ENCODE measurements at places on chromosomes 13 and 19.

DNA sequence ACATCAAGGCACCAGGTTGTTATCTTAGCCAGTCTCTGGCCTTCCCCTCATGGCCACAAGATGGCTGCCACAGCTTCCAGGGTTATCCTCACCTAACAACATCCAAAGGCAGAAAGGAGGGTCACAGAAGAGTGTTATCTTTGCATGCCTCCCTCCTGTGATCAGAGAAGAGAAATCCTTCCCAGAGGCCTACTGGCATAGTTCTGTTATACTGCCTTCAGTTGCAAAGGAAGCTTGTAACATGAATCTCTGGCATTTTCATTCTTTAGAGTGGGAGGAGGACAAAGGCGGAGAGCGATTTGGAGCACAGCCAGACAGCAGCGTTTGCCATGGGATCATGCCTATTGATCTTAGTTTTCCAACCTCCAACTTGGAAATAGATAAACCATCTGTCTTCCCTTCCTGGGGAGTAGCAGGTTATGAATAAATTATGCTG lies 135.7 kb downstream of the DNAJC15 start:
- peak; percentile 38 for DNase-seq

DNA sequence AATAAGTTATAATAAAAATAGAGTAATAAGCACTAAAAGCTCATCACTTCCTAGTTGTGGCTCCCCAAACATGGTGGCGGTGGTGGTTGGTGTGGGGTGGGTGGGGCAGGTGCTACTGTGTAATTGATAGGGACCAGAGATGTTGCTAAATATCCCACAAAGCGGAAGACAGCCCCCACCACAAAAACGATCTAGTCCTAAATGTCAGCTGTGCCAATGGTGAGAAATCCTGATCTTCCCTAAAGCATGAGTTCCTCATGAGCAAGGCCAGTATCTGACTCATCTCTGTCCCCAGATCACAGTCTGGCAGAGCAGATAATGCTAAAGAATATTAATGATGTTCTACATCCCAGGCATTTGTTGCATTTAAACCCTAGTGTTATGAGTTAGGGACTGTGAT lies 1.9 kb upstream of the EDDM13 start:
- no peak for DNase-seq

- no peak for DNase-seq
Measured at GRCh38 chr13:41188584-41188983, 5.8 kb downstream of the KBTBD7 start.

DNA sequence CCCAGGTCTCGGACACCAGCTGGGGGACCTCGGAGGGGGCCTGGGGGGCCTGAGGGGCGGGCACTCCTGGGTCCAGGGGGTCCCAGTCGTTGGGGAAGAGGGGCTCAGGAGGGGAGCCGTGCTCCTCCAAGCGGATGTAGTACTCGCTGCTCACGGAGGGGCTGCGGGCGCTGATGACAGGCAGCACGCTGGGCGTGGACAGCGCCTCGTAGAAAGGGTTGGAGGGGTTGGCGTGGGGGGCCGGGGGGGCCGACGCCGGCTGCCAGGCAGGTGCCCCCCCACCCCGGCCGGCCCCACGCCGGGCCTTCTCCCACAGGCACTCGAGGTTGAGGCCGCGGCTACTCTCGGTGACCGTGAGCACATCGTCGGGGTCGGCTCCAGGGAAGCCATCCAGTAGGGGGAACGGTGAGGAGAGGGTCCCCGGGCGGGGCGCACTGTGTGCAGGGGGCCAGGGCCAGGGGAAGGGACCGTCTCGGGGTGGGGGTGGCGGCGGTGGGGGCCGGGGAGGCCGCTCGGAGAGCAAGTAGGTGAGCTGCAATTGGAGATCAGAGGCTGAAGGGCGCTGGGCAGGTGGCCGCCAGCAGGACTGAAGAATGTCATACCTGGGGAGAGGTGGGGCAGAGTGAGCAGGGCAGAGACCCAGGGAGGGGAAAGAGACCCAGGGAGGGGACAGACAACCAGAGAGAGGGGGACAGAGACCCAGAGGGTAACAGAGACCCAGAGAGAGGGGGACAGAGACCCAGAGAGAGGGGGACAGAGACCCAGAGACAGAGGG lies 12.1 kb downstream of the LMTK3 start:
- no peak for DNase-seq

- no peak for DNase-seq
Measured at GRCh38 chr19:58400316-58400915, 5.0 kb downstream of the RNF225 start.

GRCh38 chr19:40552848-40553247 lies 23.8 kb upstream of the SHKBP1 start:
- no peak for DNase-seq

DNA sequence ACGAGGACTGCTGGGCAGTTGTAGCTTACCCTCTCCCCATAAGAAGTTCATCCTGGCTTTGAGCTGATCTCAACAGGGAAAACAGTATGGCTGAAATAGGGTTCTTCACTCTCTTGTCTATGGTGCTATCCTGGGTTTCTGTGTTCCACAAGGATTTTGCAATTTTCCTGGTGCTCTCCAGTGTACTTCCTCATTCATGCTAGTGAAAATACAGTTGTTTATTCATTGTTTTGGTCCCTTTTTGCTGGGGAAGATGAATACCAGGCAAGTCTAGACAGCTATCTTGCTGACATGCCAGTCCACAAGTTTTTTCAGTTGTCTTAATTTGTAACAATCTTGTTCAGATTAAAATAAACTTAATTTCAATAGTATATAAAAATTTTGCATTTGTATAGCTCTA lies 306.5 kb downstream of the DLEU7 start:
- no peak for DNase-seq

DNA sequence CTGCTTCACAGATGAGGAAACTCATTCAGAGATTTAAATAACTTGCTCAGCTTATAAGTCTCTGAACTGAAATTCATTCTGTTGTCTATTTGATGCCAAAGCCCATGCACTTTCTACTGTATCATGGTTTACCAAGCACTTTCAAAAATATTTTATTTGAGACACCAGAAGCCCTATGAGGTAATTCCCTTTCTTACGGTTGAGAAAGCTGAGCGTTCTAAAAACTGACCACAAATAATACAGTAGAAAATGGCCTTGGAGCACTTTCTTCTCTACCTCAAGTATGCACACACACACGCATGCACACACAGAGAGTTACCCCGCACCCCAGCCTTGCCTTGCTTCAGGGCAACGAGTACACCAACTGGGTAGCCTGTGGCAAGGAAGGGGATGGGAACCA lies 228.5 kb downstream of the RFC3 start:
- DNase-seq: no peak

GRCh38 chr19:4640247-4641000 lies 1.1 kb downstream of the TNFAIP8L1 start:
- no peak for DNase-seq

Measured in muscle of arm (tissue), 14 donors.